IgD-negative memory B cell (primary cell): ENCODE measurements at places on chromosomes 7 and 10. TPM values are rescaled to one million over a fixed set of nuclear protein-coding genes. Genes with fewer than 3 reads are reported as not detected.

SLC29A4 gene
- not detected for polyA plus RNA-seq

MTPN gene
- 235 TPM for polyA plus RNA-seq

PRTFDC1 gene
- not detected for polyA plus RNA-seq

PHTF2 gene
- polyA plus RNA-seq = 23.3 TPM

KIAA1217 gene
- polyA plus RNA-seq = not detected

KCP gene
- 0.26 TPM for polyA plus RNA-seq

PIP4K2A gene
- polyA plus RNA-seq = 43.2 TPM

HABP2 gene
- not detected for polyA plus RNA-seq

DGKI gene
- not detected for polyA plus RNA-seq

SMO gene
- polyA plus RNA-seq = 0.36 TPM

MYOF gene
- polyA plus RNA-seq = not detected

PON1 gene
- polyA plus RNA-seq = not detected

RAMP3 gene
- not detected for polyA plus RNA-seq

GATA3 gene
- polyA plus RNA-seq = 2.0 TPM

SFRP4 gene
- not detected for polyA plus RNA-seq

TM9SF3 gene
- 31.7 TPM for polyA plus RNA-seq

SHLD2 gene
- 15.9 TPM for polyA plus RNA-seq

ZP3 gene
- polyA plus RNA-seq = 4.1 TPM

SAP25 gene
- polyA plus RNA-seq = 0.73 TPM

HOXA13 gene
- not detected for polyA plus RNA-seq

DNAJC2 gene
- 21.9 TPM for polyA plus RNA-seq

HEPACAM2 gene
- polyA plus RNA-seq = not detected
